Colonic mucosa (tissue), 4 donors: ENCODE measurements at places on chromosomes 3 and 15. TPM values are rescaled to one million over a fixed set of nuclear protein-coding genes. Genes with fewer than 3 reads are reported as not detected.
A peak's percentile ranks its signal among the peaks of the same experiment; 100 is the strongest.

- no peaks in the 10 kb centered on the region for H3K27me3 ChIP-seq
- peaks cover 7% of the 10 kb centered on the region for H3K4me1 ChIP-seq
- peak overlapping the region; percentile 86 for H3K27ac ChIP-seq
- no peak for DNase-seq
- no peaks in the 10 kb centered on the region for H3K36me3 ChIP-seq
These were observed 80.6 kb upstream of the CHD2 start for GRCh38 chr15:92819278-92820235.

- H3K4me3 ChIP-seq = no peak overlapping the region
- H3K27me3 ChIP-seq = no peaks in the 10 kb centered on the region
- DNase-seq = no peak
- no peak overlapping the region for H3K27ac ChIP-seq
- H3K4me1 ChIP-seq = no peaks in the 10 kb centered on the region
These were observed 109.1 kb upstream of the TNFAIP8L3 start for GRCh38 chr15:51203797-51204196.

The GNAT1 gene
- not detected for total RNA-seq

- no peak for DNase-seq
- no peak overlapping the region for H3K4me3 ChIP-seq
- no peak overlapping the region for H3K27ac ChIP-seq
These were observed 13.5 kb upstream of the GRAMD1C start for GRCh38 chr3:113825090-113825489.

DNA sequence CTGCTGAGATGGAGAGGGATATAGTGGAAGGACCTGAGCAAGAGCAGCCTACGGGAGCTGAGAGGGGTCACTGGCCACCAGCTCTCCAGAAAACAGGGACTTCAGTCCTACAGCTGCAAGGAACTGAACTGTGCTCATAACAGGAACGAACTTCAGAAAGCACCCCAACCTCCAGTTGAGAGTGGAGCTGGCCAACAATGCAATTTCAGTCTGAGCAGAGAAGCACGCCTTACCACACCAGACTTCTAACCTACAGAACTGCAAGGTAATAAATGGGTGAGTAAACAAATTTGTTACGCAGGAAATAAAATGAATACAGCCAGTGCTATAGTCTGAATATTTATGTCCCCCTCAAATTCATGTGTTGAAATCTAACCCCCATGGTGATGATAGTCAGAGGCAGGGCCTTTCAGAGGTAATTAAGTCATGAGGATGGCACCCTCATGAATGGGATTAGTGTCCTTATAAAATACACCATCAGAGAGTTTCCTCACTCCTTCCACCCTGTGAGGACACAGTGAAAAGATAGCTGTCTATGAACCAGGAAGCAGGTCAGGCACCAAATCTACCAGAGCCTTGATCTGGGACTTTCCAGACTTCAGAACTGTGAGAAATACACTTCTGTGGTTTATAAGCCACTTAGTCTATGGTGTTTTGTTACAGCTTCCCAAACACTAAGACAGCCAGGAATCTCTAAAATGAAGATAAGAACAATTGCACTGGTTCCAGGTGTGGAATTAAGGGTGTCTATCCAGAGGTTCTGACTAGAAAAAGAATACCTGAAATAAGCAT lies 58.6 kb downstream of the SYNM start:
- no peak for DNase-seq
- H3K36me3 ChIP-seq = no peaks in the 10 kb centered on the region
- H3K4me3 ChIP-seq = no peak overlapping the region

The NOX5 gene
- 0.05 TPM for total RNA-seq

The GCSAM gene
- total RNA-seq = 0.17 TPM

DNA sequence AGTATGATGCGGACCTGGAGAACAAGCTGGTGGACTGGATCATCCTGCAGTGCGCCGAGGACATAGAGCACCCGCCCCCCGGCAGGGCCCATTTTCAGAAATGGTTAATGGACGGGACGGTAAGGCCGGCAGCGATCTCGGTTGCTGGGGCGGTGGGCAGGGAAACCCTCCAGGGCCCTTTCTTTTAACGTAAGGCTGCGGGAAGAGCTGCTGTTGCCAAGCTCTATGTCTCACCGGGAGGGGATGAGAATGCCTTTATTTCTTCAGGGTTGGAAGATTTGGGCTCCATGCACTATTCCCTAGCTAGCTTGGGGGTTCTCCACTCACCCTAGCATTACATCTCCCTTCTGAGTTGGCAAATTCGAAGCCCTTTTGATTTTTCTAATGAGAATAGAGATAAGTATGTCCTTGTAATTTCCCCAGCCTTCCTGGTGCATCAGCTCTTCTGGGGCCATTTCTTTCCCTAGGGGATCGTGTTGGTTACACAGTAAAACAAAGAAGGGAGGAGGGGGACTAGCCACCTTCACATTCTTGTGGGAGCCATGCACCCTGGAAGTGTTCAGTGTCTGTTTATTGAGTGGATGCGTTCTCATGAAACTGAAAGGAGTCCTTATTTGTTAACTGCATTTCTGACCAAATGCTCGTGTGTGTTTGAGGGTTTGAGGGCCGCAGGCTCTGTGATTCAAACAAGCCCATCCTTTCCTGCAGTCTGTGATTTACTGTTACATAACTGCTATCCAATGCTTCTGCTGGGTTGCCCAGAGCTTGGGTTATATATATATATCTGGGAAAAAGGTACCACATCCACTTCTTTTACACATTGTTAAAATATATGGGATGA lies 982 bp downstream of the TAGLN3 start:
- H3K27ac ChIP-seq = no peak overlapping the region
- H3K27me3 ChIP-seq = no peaks in the 10 kb centered on the region
- peak overlapping the region; percentile 22 for H3K4me3 ChIP-seq
- no peaks in the 10 kb centered on the region for H3K4me1 ChIP-seq
- DNase-seq = no peak

- no peak for DNase-seq
- no peaks in the 10 kb centered on the region for H3K4me1 ChIP-seq
- H3K4me3 ChIP-seq = no peak overlapping the region
- H3K27me3 ChIP-seq = no peaks in the 10 kb centered on the region
- H3K27ac ChIP-seq = no peak overlapping the region
These were observed 39.0 kb downstream of the CHAC1 start for GRCh38 chr15:40992241-40992741.

The PRR23A gene
- total RNA-seq = not detected

DNA sequence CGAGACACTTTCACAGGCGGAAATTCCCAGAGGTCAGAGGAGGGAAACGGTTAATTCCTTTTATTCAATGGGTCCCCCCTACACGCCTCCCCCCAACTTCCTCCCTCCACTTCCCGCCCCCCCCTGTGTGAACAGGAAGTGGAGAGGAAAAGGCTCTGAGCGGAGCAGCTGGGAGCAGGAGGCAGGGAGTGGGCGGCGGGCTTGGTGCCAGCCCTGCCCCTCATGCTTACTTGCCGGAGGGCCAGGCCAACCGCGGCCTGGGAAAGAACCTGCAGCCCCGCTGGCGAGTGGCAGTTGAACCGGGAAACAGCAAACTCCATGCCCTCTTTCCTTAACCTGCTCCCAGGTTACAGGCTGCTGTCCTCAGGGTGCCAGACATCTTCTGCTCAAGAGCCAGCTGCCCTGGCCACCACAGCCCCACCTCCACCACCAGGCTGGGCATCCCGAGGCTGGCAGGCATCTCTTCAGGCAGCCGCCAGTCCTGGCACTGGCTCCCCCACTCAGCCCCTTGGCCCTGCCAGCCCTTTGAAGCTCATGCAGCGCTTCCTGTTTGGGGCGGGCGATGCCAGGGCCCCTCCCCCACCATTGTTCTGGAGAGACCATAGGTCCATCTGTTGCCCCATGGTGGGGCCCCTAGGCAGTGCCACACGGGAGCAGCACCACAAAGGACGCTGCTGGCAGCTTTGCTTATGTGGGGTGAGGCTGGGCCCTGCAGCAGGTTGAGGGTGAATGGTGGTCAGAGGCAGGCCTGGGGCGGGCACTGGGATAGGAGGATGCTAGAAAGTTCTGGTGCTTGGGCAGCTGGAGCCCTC lies 12.9 kb downstream of the VPS18 start:
- H3K27me3 ChIP-seq = no peaks in the 10 kb centered on the region
- DNase-seq = peak; percentile 80
- peaks cover 18% of the 10 kb centered on the region for H3K4me1 ChIP-seq
- peak overlapping the region; percentile 79 for H3K27ac ChIP-seq

The ARGFX gene
- not detected for total RNA-seq

DNA sequence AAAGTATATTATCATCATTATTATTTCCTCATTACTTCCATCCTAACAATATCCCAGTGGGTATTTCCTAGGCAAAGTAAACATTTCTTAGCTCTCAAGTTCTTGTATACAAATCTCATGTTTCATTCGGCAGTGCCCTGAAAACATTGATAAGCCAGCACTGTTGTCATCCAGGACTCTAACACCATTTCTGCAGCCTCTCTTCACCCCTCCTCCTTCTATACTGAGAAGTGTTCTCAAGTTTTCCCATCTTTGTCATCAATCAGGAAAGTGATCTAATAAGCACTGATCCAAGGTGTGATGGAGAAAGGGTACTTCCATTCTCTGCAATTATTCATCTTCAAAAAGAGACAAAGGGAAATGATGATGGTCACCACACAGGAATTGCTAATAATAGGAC lies 168.4 kb upstream of the CCDC54 start:
- no peak for DNase-seq
- no peaks in the 10 kb centered on the region for H3K27me3 ChIP-seq
- H3K36me3 ChIP-seq = no peaks in the 10 kb centered on the region
- no peak overlapping the region for H3K27ac ChIP-seq
- no peak overlapping the region for H3K4me3 ChIP-seq
- H3K4me1 ChIP-seq = no peaks in the 10 kb centered on the region
